ENCODE measurements at places on chromosomes 6 and 20.

GRCh38 chr6:61640463-61640862 is 645.6 kb downstream of the KHDRBS2 start:
- no peak for DNase-seq

- DNase-seq = no peak
These were observed 33.4 kb upstream of the IL17A start for GRCh38 chr6:52152711-52153160.

GRCh38 chr6:34146021-34146782 is at the start of gene GRM4:
GRM4 (minus strand) TSS chr6:34146087; CDS start chr6:34133496, 12,591 bp downstream.
- DNase-seq = no peak

GRCh38 chr20:32532246-32532645 is 52.9 kb downstream of the NOL4L start:
- DNase-seq = no peak

DNA sequence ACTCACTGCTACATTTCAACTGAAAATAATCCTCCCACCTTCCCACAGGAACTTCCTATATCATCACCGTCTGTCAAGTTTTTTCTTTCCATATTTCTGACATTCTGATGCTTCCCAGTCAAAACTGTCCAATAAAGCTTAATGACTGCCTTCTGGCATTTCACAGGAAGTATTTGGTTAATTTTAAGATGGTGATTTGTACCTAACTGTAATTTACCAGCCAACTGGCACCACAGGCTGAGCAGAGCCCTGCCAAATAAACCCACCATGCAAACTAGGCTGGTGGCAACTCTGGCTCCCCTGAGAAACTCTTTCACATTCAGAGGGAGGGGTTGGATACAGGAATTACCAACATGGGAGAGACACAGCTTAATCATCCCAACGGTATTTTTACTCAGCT is 50.0 kb downstream of the KLHL32 start:
- no peak for DNase-seq

- no peak for DNase-seq
These were observed 318.9 kb downstream of the SYNE1 start for GRCh38 chr6:152318278-152318677.

- no peak for DNase-seq
These were observed 93.2 kb upstream of the PTPN1 start for GRCh38 chr20:50417023-50417329.

- DNase-seq = no peak
These were observed 135.1 kb downstream of the TBXT start for GRCh38 chr6:166032366-166033200.

GRCh38 chr20:50333812-50334211 is 143.2 kb downstream of the CEBPB start:
- DNase-seq = no peak

GRCh38 chr6:131173680-131174079 is 38.4 kb downstream of the AKAP7 start:
- no peak for DNase-seq

- DNase-seq = no peak
These were observed 554.7 kb upstream of the HS3ST5 start for GRCh38 chr6:114897536-114897935.

DNA sequence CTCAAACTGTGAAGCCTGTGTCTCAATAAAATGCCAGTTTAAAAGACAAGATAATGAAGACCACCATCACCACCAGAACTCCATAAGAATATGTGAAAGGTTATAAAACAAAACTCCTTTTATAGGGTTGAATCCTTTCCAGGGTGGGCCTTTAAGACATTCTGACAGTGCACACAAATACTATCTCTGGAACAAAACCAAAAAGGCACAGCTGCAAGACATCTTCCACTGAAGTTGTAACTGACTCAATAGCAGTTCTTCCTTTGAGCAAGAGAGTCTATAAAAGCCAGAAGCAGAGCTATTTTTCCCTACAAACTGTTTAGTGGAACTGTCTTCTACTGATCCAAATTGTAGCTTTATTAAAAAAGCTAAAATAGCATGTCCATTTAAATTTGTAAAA is 81.6 kb downstream of the EPB41L2 start:
- no peak for DNase-seq

GRCh38 chr20:57124800-57125517 is 141.5 kb downstream of the BMP7 start:
- no peak for DNase-seq

- DNase-seq = no peak
These were observed 133.3 kb downstream of the ELOVL4 start for GRCh38 chr6:79813854-79814709.

DNA sequence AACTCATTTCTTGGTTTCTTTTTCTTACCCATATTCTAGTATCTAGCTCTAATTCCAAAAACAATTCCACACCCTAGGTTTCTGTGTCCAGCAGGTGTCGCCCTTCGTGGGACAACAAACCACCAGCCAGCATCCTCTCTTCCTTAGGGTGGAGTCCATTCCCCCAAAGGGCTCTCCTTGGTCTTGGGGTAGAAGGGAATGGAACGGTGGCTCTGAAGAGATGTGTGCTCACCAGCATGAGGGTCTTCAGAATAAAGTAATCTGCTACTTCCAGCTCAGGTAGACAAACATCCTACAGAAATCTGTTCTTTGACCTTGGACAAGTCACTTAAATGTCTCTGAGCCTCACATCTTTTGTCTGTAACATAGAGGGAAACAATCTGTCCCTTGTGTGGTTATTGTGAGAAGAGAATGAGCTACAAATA is 7.2 kb downstream of the HLA-DMB start:
- DNase-seq = no peak

DNA sequence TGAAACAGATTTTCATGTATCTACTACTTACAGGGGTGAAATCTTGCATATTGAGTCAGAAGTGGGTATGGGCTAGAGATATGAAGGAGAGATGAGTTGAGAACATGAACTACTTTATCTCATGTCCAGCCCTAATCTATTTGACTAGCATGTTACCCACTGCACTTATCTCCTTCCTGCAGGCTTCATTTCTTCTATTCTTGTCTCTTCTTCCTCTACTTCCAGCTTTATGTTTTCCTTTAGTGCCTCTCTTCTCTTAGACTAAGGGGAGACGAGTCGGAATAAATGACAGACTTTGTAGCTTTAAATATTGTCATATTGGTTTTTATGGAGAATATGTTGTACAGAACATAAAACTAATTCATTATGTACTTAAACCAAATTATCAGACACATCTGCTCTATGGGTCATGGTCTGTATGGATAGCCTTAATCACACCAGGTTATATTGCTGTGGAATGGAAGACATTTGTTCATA is 5.3 kb downstream of the RAB32 start:
- no peak for DNase-seq

GRCh38 chr6:80639181-80639629 is 532.7 kb downstream of the BCKDHB start:
- DNase-seq = no peak

Measured in cortex of kidney (tissue), 1 donor.